ENCODE measurements at places on chromosomes 2 and 18.

GRCh38 chr18:37222354-37222998, 343.1 kb downstream of the CELF4 start:
- no peak overlapping the region for H3K4me3 ChIP-seq
- no peaks in the 10 kb centered on the region for H3K4me1 ChIP-seq
- no peak for DNase-seq

GRCh38 chr2:148970385-148970784, 68.1 kb upstream of the LYPD6B start:
- H3K36me3 ChIP-seq: no peaks in the 10 kb centered on the region
- no peaks in the 10 kb centered on the region for H3K27me3 ChIP-seq
- H3K27ac ChIP-seq: no peak overlapping the region

- no peak for DNase-seq
- no peaks in the 10 kb centered on the region for H3K36me3 ChIP-seq
- H3K27me3 ChIP-seq: no peaks in the 10 kb centered on the region
- no peak overlapping the region for H3K27ac ChIP-seq
- H3K4me3 ChIP-seq: no peak overlapping the region
These were observed 126.9 kb upstream of the TRIB2 start for GRCh38 chr2:12589802-12590320.

- no peak overlapping the region for H3K4me3 ChIP-seq
- peak; percentile 90 for DNase-seq
- H3K27ac ChIP-seq: no peak overlapping the region
- H3K36me3 ChIP-seq: no peaks in the 10 kb centered on the region
- no peaks in the 10 kb centered on the region for H3K27me3 ChIP-seq
These were observed 37.5 kb upstream of the ZBTB7C start for GRCh38 chr18:48446582-48447225.

DNA sequence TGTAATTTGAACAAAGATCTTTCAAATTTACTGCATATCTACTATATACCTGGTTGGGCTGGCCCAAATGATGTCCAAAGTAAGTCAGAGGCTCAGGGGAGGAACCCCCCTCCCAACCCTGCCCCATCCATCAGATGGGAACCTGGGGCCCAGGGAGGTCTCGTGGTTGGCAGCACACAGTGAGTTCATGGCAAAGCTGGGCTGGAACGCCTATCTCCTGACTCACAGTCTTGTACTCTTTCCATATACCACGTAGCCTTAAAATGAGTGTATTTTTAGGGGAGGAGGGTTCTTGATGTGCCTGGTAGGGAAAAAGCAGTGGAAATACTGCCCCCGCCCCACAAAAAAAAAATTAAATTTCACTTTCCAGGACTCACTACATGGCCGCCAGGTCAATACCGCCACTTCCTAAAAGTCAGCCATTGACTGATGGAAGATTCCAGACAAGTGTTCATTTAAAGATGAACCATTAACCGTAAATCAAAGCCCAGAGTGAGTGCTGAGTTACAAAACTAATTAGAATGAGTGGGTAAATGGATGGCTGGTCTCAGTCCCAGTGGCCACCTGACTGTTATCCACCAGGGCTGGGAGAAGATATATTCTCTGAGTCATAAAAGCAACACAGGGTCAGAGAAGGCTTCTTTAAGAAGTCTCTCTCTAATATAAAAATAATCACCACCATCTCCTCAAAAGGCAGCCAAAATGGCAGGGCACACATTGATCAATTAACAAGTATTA, 80.5 kb downstream of the ZBTB7C start:
- no peaks in the 10 kb centered on the region for H3K4me1 ChIP-seq
- no peaks in the 10 kb centered on the region for H3K36me3 ChIP-seq
- no peak for DNase-seq
- H3K27me3 ChIP-seq: no peaks in the 10 kb centered on the region
- no peak overlapping the region for H3K27ac ChIP-seq
- H3K4me3 ChIP-seq: no peak overlapping the region

DNA sequence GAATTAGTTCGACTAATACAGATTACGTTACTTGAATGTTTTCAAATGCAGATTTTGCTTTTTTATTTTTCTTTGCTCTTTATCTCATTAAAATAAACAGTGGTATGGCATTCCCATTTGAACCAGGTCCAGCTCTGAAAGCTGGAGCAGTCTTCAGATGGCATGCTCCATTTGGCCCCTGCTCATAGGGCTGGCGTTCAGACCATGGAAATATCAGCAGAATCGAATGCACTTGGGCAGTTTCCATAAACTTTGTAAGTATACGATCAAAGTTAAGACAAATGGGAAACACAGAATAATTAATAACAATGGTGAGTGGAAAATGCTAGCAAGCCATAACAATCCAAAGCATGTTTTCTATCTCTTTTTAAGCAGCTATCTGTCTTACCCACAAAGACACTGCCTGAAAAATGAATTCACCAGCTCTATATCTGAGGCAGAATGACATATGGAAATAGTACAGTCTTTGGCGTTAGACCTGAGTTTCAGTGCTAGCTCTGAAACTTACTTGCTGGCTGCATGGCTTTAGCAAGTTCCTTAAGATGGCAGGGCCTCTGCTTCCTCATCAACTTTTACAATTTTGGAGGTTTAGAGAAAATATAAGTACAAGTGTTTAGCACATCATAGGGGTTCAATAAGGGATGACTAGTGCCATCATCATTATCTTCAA, 131.6 kb downstream of the BCL2 start:
- no peak overlapping the region for H3K4me3 ChIP-seq
- no peaks in the 10 kb centered on the region for H3K36me3 ChIP-seq
- DNase-seq: no peak

DNA sequence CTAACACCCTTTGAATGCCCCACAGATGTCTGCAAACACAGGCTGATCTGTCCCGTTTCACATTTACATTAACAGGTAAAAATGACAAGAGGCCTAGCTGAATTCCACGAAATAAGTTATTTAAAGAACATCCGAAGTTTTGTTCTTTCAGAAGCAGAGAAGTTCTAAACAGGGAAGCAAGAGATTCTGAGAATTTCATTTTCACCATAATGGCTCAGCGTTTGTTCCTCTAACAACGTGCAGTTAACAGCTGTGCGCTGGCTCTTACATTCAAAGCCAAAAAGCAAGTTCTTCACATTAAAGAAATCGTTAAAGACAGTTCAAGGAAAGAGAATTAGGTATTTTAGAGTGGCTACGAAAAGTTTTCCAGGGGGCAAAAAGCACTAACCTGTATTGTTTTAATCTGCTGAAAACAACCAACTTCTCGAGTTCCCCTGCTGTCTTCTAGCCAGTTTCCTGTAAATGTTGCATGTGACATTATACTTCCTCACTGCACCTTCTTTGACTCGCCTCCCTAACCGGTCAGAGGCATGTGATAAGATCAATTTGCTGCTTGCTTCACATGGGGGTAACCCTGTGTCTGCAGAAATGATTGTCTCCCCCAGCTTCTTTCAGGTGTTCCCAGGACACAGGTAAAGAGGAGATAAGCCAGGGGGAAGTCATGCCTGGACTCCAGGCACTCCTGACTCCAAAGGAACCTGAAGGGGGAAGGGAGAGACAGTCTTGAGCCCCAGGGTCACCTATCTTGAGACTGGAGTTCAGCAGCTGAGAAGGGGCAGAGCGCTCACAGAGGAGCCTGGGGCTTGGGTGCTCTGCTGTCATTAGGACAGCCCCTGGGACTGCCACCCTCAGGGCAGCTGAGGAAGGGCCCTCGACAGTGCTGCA, 36.8 kb upstream of the WIPF1 start:
- H3K4me1 ChIP-seq: no peaks in the 10 kb centered on the region
- peak overlapping the region; percentile 25 for H3K4me3 ChIP-seq
- no peaks in the 10 kb centered on the region for H3K36me3 ChIP-seq
- peak overlapping the region; percentile 34 for H3K27ac ChIP-seq

DNA sequence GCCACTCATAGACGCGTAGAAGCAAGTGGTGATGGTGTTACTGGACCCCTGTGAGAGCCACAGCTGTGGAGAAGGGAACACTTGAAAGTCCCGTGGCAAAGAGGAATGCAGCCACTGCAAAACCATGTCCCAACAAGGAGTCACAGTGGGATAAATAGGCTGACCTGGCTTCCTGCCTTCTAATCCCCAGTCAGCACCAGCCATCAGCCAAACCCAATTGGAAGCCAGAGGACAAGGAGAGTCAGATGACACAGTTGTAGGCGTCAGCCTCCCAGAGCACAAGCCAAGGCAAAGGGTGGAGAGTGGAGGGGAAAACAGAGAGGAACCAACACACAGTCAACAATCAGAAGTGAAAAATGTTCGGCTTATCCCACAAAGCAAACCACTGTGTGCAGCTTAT, 5.5 kb upstream of the CYBRD1 start:
- peaks cover 16% of the 10 kb centered on the region for H3K4me1 ChIP-seq
- no peak for DNase-seq
- no peak overlapping the region for H3K27ac ChIP-seq
- no peaks in the 10 kb centered on the region for H3K36me3 ChIP-seq

GRCh38 chr2:137223722-137224121, 458.4 kb downstream of the THSD7B start:
- no peaks in the 10 kb centered on the region for H3K27me3 ChIP-seq
- H3K4me1 ChIP-seq: no peaks in the 10 kb centered on the region
- H3K27ac ChIP-seq: no peak overlapping the region
- no peak overlapping the region for H3K4me3 ChIP-seq
- no peaks in the 10 kb centered on the region for H3K36me3 ChIP-seq

DNA sequence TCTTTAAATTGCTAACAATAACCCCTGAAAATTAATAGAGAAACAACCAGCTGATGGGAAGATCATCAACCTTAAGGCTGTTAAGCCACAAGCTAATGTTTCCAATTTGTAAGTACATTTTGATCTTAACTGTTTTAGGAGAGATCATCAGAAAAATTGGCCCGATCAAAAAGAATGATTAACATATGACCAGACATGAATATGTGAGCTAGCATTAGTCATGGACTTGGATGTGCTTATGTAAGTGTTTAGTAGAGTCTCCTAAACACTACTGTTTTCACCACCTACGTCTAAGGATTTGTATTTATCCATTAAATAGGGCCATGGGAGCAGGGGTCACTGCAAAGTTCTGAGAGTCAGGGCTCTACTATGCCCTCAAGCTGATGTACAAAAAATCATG, 4.3 kb downstream of the LMAN1 start:
- no peaks in the 10 kb centered on the region for H3K4me1 ChIP-seq
- H3K27me3 ChIP-seq: no peaks in the 10 kb centered on the region
- DNase-seq: no peak
- no peak overlapping the region for H3K4me3 ChIP-seq
- H3K36me3 ChIP-seq: peaks cover 36% of the 10 kb centered on the region
- no peak overlapping the region for H3K27ac ChIP-seq

- peak overlapping the region; percentile 20 for H3K27ac ChIP-seq
- peaks cover 36% of the 10 kb centered on the region for H3K4me1 ChIP-seq
- no peaks in the 10 kb centered on the region for H3K36me3 ChIP-seq
- no peaks in the 10 kb centered on the region for H3K27me3 ChIP-seq
These were observed 95.9 kb upstream of the RMDN2 start for GRCh38 chr2:37829202-37829601.

DNA sequence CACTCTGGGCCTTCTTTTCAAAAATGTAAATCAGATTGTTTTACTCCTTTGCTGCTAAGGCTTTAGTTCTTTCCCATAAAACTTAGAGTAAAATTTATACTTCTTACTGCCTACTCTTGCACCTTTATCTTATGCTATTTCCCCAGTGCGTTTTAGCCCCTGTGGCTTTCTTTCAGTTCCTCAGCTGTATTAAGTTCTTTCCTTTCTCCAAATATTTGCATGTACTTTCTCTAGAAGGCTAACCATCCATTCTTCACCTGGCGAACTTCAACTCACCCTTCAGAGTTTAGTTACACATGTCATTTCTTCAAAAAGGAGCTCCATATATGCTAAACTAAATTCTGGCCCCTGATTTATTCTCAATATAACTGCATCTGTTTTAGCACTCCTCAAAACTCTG, 160.7 kb downstream of the FSHR start:
- DNase-seq: no peak
- H3K36me3 ChIP-seq: no peaks in the 10 kb centered on the region
- no peaks in the 10 kb centered on the region for H3K4me1 ChIP-seq
- no peak overlapping the region for H3K27ac ChIP-seq

- H3K4me3 ChIP-seq: no peak overlapping the region
- no peak overlapping the region for H3K27ac ChIP-seq
- H3K36me3 ChIP-seq: no peaks in the 10 kb centered on the region
- no peak for DNase-seq
- H3K4me1 ChIP-seq: no peaks in the 10 kb centered on the region
These were observed 85.3 kb downstream of the METTL4 start for GRCh38 chr18:2485983-2486382.

GRCh38 chr2:42102024-42102590, 54.3 kb downstream of the PKDCC start:
- H3K36me3 ChIP-seq: no peaks in the 10 kb centered on the region
- H3K4me1 ChIP-seq: no peaks in the 10 kb centered on the region

GRCh38 chr2:184558713-184559464, 39.4 kb upstream of the ZNF804A start:
- H3K4me3 ChIP-seq: no peak overlapping the region
- H3K27me3 ChIP-seq: no peaks in the 10 kb centered on the region
- no peaks in the 10 kb centered on the region for H3K4me1 ChIP-seq
- H3K27ac ChIP-seq: no peak overlapping the region

DNA sequence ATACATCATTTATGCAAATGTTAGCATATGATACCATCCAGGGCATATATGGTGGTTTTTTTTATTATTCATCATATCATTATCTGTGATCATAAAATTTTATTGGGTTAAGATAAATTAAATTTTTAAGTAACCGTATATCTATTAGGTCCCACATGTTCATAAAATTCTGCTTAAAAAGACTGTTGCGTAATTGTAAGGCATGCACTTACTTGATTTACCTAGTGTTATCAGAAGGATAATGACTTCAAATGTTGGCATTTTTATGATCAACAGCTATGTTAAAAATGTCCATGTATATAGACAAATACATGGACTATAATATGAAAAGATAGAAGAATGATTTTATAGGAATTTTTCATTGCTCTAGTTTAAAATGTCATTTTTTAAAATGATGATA, 1625.5 kb upstream of the CELF4 start:
- no peak overlapping the region for H3K4me3 ChIP-seq
- no peaks in the 10 kb centered on the region for H3K27me3 ChIP-seq
- no peak overlapping the region for H3K27ac ChIP-seq
- H3K4me1 ChIP-seq: no peaks in the 10 kb centered on the region
- H3K36me3 ChIP-seq: no peaks in the 10 kb centered on the region
- no peak for DNase-seq

- no peak overlapping the region for H3K4me3 ChIP-seq
- no peaks in the 10 kb centered on the region for H3K27me3 ChIP-seq
- DNase-seq: no peak
- H3K4me1 ChIP-seq: no peaks in the 10 kb centered on the region
- no peaks in the 10 kb centered on the region for H3K36me3 ChIP-seq
These were observed 92.0 kb upstream of the BOD1L2 start for GRCh38 chr18:57054891-57055290.

GRCh38 chr18:43846299-43846698, 569.0 kb upstream of the SYT4 start:
- H3K36me3 ChIP-seq: no peaks in the 10 kb centered on the region
- H3K27me3 ChIP-seq: no peaks in the 10 kb centered on the region
- H3K27ac ChIP-seq: no peak overlapping the region

- no peaks in the 10 kb centered on the region for H3K27me3 ChIP-seq
- no peaks in the 10 kb centered on the region for H3K36me3 ChIP-seq
- H3K27ac ChIP-seq: no peak overlapping the region
These were observed 95.4 kb downstream of the HNMT start for GRCh38 chr2:138059487-138060300.

- no peak overlapping the region for H3K27ac ChIP-seq
- no peaks in the 10 kb centered on the region for H3K27me3 ChIP-seq
- no peaks in the 10 kb centered on the region for H3K36me3 ChIP-seq
- no peak overlapping the region for H3K4me3 ChIP-seq
These were observed 194.3 kb upstream of the TWIST2 start for GRCh38 chr2:238653431-238654109.

GRCh38 chr2:144678736-144679135, 158.8 kb upstream of the ZEB2 start:
- no peaks in the 10 kb centered on the region for H3K27me3 ChIP-seq
- no peaks in the 10 kb centered on the region for H3K36me3 ChIP-seq
- no peaks in the 10 kb centered on the region for H3K4me1 ChIP-seq
- no peak overlapping the region for H3K4me3 ChIP-seq
